CD8-positive, alpha-beta memory T cell (primary cell): ENCODE measurements at places on chromosomes 3 and 15. TPM values are rescaled to one million over a fixed set of nuclear protein-coding genes. Genes with fewer than 3 reads are reported as not detected.

DNA sequence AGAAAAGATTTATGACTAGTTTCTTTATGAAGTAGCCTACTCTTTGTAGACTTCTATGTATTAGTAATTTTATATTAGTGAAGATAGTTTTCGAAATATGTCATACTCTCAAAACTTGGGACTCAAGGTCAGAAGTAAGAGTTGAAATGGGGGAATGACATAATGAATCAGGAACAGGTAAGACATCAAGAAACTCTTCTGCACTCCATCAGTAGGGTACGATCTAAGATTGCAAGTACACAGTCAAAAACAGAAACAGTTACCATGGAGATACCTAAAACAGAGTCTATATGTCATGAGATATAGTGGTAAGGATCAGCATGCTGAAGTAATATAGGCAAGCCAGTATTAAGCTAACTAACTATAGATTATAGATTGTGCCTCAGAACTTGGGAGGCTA, 187.0 kb upstream of the MLF1 start:
- no peak for DNase-seq

PRSS50 gene
- total RNA-seq, result not detected

- DNase-seq, result no peak
Measured at GRCh38 chr3:81045246-81045645, 716.2 kb downstream of the GBE1 start.

FBXL2 gene
- total RNA-seq, result not detected

ADGRG7 gene
- not detected for total RNA-seq

KLHL6 gene
- total RNA-seq, result 31.3 TPM

GRCh38 chr3:132318451-132318850, 1.2 kb downstream of the ACP3 start:
- DNase-seq, result no peak

- no peak for DNase-seq
Measured at GRCh38 chr3:175713268-175713667, 854.1 kb downstream of the NAALADL2 start.

- DNase-seq, result no peak
Measured at GRCh38 chr3:118476885-118477618, 557.6 kb downstream of the IGSF11 start.

DNA sequence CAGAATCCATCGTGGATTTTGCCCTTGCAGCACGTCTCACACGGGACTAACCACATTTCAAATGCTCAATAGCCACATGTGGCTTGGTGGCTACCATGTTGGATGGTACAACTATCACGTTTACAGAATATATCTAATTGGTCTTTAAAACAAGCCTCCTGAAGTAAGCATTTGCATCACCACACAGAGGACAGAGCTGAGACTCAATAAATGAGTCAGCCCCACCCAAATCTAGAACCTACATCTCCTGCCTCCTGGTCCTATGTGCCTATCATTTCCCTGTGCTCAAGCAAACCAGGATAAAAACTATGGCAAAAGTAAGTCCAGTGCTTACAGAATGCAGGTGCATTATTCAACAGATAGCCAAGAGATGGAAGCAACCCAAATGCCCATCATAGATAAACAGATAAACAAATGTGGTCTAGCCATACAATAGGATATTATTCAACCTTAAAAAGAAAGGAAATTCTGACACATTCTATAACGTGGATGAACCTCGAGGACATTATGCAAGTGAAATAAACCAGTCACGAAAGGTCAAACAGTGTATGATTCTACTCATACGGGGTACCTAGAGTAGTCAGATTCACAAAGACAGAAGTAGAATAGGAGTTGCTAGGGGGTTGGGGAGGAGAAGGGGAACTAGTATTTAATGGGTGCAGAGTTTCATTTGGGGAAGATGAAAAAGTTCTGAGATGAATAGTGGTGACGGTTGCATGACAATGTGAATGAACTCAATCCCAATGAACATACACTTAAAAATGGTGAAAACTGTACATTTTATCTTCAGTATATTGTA, 43.9 kb downstream of the SRGAP3 start:
- no peak for DNase-seq

DNA sequence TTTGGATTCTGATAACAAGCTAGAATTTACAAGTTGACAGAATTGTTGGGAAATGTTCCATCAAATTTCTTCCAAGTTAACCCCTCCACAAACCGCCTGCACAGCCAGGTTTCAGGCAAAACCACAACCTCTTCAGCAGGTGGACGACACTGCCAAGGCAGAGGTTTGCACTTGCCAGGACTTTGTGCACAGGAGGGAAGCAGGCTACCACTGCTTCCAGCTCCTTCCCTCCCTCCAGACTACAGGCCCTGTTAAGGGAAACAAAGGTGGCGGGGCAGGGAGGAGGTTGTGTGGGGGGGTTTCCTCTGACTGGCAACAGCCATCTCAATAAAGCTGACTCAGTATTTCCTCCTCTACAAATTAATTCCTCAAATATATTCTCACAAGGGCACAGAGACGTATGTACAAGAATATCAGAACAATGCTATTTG, 42.2 kb downstream of the TBC1D2B start:
- DNase-seq, result peak; percentile 70

- no peak for DNase-seq
Measured at GRCh38 chr3:182632077-182632393, 161.3 kb upstream of the ATP11B start.

SKOR1 gene
- total RNA-seq, result 0.15 TPM

ITIH4 gene
- total RNA-seq, result 10.9 TPM

RBPMS2 gene
- total RNA-seq, result not detected

DNA sequence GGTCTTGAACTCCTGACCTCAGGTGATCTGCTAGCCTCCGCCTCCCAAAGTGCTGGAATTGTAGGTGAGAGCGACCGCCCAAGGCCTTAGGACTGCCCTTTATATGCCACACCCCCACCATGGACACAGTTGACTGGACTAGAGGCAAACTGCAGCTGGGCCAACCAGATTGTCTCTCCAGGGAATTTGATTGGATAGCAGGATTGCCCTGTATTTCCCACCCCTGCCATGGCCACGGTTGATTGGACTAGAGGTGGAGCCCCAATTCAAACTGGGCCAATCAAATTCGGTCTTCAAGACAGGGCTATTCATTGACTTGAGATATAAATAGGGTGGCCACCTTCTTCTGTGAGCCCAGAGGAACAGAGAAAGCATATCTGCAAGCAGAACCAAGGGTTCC, 6.9 kb upstream of the CLPX start:
- no peak for DNase-seq

DNA sequence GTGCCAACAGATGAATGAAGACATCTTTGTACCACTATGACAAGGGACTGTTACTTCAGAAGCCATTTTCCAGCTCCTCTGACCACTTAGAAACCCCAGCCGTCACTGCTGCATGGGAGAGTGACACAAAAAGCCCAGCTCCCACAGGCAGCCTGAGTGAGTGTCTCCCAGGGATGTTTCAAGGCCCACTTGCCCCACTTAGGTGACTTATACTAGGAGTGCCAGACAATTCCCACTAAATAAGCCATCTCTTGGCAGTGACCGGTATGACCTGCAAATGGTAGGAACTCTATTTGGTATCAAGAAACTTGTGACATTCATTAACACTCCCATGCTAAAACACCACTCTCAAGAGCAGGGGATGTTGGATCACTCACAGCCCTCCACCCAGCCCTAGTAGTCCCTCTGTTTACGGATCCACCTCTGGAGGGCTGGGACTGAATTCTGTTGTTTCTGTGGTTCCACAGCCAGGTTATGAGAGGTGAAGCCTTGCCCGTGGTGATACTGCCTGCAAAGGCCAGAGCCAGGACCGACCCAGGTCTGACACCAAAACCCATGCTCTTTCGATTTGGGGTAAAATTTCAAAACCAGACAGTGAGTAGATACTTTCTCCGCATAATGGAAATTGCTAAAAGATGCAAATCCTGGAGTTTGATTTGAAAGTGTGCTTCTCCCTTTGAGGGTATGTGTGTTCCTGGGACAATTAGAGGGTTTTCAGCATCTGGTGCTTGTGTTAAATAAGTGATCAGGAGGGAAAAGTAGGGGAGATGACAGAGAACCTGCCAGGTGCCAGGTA, 14.5 kb downstream of the RBP1 start:
- no peak for DNase-seq

GRCh38 chr3:177357352-177358090, 160.2 kb upstream of the TBL1XR1 start:
- no peak for DNase-seq

GOLGA8G gene
- not detected for total RNA-seq

DNA sequence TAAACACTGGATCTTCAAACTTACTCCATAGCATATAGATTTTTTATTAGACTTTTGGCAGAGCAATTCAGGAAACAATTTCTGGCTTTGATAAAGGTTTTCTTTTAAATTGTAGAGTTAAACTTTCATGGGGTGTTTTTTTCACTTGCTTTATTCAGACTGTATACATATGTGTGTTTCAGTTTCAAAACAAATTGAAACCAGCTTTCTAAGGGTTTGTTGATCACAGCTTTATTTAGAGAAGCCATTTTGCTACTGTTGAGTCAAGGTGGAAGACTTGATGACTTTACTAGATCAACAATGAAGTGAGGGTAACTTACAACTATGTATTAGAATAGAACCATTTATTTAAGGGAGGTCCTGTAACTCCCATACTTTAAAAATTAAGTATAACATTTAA, 6.2 kb downstream of the UBE2E1 start:
- no peak for DNase-seq

DNA sequence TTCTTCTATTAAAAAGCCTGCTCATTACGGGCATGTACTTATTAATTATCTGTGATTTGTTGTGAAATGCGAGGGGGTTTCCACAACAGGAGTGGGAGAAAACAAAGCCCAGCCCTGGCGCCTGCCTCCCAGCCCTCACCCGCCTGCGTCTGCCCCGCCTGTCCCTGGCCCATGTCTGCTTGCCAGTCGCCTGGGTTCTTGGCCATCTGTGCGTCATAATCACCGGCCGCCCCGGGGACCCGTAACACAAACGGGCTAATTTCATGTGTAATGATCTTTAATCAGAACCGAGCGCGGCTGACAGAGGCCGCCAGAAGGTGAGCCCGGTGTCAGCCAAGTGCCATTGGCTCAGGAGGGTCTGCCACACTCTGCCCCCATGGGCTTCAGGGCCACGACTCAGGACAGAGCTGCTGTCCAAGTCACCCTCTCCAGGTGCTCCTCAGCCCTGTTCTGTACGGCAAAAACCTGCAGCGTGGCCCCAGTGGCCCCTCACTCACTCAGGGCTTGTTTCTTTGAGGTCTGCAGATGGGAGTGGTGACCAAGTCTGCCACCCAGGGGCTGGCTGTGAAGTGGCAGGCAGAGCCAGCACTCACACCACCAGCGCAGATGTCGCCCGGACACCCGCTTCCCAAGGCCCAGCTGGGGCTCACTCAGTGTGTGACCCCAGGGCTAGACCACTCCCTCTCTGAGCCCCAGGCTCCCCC, 28.8 kb upstream of the TMEM115 start:
- DNase-seq, result no peak

DNA sequence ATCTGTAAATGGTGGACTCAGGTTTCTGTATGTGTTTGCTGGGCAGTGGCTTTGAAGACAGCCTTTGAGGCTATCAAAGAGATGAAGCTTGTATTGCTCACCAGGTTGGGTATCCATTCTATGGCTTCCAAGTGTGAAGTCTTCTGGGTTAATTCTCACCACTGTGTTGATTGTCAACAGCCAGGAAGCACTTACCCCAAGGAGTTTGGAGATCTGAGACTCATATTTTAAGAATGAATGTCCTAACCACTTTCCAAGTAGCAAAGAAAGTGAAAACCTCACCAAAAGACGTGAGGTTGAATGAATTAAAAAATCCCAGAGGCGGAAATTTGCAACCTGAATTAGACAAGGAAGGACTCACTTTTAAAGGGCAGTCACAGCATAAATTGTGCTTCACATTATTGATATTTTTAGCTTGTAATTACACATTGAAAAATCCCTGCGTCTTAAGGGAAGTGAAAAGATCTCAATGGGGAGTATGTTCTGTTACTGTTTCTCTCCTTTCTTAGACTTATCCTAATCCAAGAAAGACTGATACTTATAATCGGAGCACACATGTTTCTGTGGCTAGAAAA, 304.0 kb upstream of the TPRG1 start:
- DNase-seq, result no peak

IMPDH2 gene
- total RNA-seq, result 457 TPM

DNA sequence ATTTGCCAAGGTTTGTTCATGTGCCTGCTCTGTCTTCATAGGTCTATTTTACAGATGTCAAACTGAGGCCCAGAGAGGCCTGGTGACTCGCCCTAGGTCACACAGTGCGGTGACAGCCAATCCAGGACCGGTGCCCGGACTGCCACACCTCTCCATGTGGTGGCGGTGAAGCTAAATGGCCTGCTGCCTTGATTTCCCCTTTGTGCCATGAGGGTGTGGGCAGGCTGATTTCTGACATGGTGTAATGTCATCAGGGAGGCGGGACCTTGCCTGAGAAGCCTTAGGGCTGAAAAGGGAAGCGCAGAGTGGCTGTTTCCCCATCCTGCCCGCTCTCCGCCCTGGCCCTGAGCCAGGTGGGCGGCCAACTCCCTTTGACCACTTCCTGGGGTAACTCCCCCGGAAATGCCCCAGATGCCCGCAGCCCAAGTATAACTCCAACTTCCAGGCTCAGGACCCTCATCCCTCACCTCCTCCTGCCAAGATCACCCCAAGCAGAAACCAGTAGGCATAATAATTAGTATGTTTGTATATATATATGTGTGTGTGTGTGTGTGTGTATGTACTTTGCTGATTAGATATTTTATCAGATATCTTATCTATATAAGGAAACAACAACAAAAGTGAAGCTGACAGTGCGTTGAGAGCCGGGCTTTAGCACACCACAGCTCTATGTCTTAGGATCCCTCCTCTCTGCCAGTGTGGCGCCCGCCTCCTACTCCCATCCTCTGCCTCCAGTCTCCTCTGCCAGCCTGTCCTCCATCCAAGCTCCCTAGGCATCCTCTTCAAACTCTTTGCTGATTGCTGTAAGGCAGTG, 63.9 kb downstream of the IQSEC1 start:
- peak; percentile 79 for DNase-seq

DNA sequence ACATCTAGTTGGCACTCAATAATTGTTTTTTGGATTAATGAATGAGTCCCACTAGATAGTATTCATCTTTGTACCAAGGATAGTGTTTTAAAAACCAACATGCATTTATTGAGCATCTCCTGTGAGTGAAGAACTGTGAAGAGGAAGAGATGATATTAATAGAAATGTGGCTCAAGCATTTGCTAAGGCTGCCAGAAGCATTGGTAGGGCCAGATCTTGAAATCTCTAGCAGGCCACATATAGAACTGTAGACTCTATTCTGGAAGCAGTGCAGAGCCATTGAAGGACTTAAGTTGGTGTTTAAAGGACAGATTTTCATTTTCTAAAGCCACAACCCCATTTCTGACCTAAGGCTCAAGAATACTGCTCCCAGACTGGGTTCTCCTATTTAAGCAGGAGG, 99.0 kb downstream of the NEK11 start:
- DNase-seq, result no peak

- no peak for DNase-seq
Measured at GRCh38 chr15:67925182-67925581, 85.3 kb upstream of the RNU6-1 start.

DNA sequence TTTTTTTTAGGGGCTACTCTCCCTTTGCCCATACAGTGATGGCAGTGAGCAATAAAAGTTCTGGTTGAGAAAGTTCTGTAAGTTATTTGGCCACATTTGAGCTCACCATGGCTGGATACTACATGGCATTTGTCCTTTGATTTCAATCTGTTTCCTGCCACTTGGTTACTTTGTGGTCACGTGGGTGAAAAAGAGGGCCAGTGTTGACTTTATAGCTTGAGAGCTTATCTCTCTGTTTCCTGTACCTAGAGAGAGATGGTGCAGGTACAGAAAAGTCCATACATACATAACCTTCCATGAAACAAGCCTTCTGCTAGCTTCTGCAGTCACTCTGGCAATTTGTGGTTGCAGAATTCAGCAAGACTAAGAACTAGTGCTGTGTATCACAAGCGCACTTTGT, 23.4 kb upstream of the MECOM start:
- DNase-seq, result no peak
